ENCODE measurements at places on chromosomes 6 and 20. TPM values are rescaled to one million over a fixed set of nuclear protein-coding genes. Genes with fewer than 3 reads are reported as not detected.

MATN4 gene
- 0.15 TPM for total RNA-seq

HLA-DPB1 gene
- total RNA-seq = not detected

TMEM74B gene
- total RNA-seq = 3.7 TPM

RIPPLY2 gene
- not detected for total RNA-seq

NOX3 gene
- not detected for total RNA-seq

NEURL2 gene
- total RNA-seq = 1.1 TPM

RFX6 gene
- not detected for total RNA-seq

MLN gene
- total RNA-seq = not detected

SLC35D3 gene
- not detected for total RNA-seq

LY6G5B gene
- total RNA-seq = 3.9 TPM

GUCA1A gene
- not detected for total RNA-seq

TBXT gene
- not detected for total RNA-seq

FNDC1 gene
- total RNA-seq = 0.06 TPM

ZC3H12D gene
- total RNA-seq = 0.08 TPM

ADRM1 gene
- 156 TPM for total RNA-seq

PPIL1 gene
- 43.6 TPM for total RNA-seq

RIN2 gene
- total RNA-seq = 23.4 TPM

EPM2A gene
- 3.6 TPM for total RNA-seq

MOXD1 gene
- total RNA-seq = 1.9 TPM

NFATC2 gene
- 8.5 TPM for total RNA-seq

B3GAT2 gene
- not detected for total RNA-seq

HRH3 gene
- not detected for total RNA-seq

ZNF831 gene
- not detected for total RNA-seq

TMC2 gene
- total RNA-seq = not detected

SYS1 gene
- total RNA-seq = 34.9 TPM

SNX5 gene
- 242 TPM for total RNA-seq

SPAG4 gene
- total RNA-seq = 4.3 TPM

PRKN gene
- total RNA-seq = 0.16 TPM

DEFB124 gene
- not detected for total RNA-seq

LINC00237 gene
- total RNA-seq = not detected

COL11A2 gene
- total RNA-seq = 0.75 TPM

ARMH2 gene
- not detected for total RNA-seq

FGD2 gene
- total RNA-seq = not detected

KDM1B gene
- 7.6 TPM for total RNA-seq

F13A1 gene
- total RNA-seq = not detected

DOK5 gene
- not detected for total RNA-seq

EYA2 gene
- total RNA-seq = 2.2 TPM

TRIM10 gene
- not detected for total RNA-seq

FOXC1 gene
- total RNA-seq = 4.6 TPM

DEFB116 gene
- total RNA-seq = not detected

SLPI gene
- total RNA-seq = 11.8 TPM

ELOVL4 gene
- 1.5 TPM for total RNA-seq

MAPK13 gene
- total RNA-seq = 0.79 TPM

RPS6KA2 gene
- 0.11 TPM for total RNA-seq

PSORS1C2 gene
- not detected for total RNA-seq

TCF15 gene
- total RNA-seq = not detected

PLCB1 gene
- 0.58 TPM for total RNA-seq

PEX3 gene
- 13.9 TPM for total RNA-seq
